ENCODE measurements at places on chromosomes 1 and 21.

DNA sequence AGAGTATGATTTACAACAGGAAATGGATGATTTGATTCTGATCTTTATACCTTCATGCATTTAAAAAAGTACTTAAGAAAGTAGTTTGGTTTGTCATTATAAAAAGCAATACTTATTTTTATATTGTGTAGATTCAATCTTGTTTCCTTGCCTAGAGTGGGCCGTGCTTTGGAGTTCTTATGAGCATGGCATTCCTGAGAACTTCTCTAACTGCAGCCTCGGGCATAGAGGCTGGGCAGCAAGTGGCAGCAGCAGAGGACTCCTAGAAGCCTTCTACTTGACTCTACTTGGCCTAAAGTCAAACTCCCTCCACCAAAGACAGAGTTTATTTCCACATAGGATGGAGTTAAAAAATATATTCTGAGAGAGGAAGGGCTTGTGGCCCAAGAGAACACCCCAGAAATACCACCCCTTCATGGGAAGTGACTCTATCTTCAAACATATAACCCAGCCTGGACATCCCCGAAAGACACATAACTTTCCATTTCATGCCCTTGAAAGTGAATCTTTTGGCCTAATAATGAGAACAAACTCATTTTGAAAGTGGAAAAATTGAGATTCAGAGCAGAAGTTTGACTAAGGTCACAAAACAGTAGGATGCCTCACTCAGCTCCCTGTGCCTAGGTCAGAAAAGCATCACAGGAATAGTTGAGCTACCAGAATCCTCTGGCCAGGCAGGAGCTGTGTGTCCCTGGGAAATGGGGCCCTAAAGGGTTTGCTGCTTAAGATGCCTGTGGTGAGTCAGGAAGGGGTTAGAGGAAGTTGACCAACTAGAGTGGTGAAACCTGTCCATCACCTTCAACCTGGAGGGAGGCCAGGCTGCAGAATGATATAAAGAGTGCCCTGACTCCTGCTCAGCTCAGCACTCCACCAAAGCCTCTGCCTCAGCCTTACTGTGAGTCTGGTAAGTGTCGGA is at the start of gene IVL:
Gene IVL (plus strand): TSS at position 861 of the 916 bp plus-strand sequence. CDS start 1,252 bp downstream, outside the sequence.
- no peak for DNase-seq

GRCh38 chr1:215523128-215523861 is 43.8 kb upstream of the KCTD3 start:
- no peak for DNase-seq

GRCh38 chr1:207051191-207051943 is at the start of gene YOD1:
TSS of gene YOD1 (minus strand) at chr1:207051208. CDS start at chr1:207051030, 178 bp downstream.
- no peak for DNase-seq

GRCh38 chr21:19368944-19369343 is 965.4 kb upstream of the TMPRSS15 start:
- DNase-seq, result no peak

- DNase-seq, result no peak
Observed at GRCh38 chr1:6294890-6295556, 34.1 kb upstream of the GPR153 start.

DNA sequence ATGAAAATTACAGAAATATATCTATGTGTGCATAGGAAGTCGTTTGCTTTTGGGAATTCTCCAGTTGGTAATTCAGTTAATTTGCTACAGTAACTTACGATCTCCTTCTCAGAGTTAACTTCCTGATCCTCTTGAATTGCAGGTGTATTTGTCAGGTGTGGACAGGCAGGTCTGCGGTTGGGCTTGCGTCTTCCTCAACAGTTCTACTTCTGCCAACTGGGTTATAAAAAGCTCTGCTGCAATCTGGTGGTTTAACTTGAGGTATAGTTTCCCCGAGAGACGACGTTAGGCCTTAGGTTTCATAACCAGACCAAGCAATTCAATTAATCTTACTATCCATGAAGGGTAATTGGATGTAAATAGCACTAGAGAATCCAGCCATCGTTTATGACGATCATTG is 88.2 kb downstream of the GABPA start:
- DNase-seq, result no peak

DNA sequence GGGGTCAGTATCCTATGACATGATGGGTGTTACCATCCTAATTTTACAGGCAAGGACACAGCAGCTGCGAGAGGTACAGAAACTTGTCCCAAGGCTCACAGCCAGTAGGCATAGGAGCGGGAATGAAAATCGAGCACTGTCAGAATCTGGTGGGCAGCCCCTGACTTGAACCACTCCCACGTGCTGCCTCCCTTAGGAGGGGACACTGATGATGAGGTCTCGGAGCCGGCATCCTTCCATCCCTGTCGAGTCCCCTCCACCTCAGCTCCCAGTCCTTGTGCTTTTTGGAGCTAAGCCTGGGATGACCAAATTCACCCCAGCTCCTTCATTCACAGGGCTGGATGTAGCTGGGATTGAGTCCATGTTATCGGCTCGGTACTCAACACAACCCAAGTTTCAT is 49.0 kb downstream of the B3GALT5 start:
- DNase-seq, result no peak

DNA sequence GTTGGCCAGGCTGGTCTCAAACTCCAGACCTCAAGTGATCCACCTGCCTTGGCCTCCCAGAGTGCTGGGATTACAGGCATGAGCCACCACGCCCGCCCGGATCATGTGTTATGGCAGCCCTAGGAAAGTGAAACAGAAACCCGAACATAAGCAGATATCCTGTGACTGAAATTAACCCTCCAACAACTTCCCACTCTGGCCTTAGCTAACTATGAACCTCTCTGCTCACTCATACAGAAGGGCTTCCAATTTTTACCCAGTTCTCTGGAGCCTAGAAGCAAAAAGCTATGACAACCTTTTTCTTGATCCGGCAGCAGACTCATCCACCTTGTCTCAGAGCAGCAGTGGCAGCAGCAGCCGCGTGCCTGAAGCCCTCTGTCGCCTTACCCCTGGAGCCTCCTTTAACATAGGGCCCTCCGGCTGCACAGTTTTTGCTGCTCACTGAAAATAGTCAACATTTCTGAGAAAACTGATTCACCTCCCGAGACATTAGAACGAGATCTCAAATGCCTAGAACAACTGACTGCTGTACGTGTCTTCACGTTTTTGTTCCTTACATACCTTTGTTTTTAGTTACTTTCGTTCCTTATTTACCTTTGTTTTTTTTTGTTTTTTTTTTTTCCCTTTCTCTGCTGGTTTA is 9.3 kb downstream of the CBR1 start:
- DNase-seq, result no peak

- no peak for DNase-seq
Observed at GRCh38 chr1:12634696-12635202, 9.1 kb upstream of the AADACL4 start.

GRCh38 chr21:33427051-33427450 is 23.8 kb downstream of the IFNGR2 start:
- DNase-seq, result no peak

GRCh38 chr1:162381941-162382750 is 618 bp downstream of the C1orf226 start:
- no peak for DNase-seq

DNA sequence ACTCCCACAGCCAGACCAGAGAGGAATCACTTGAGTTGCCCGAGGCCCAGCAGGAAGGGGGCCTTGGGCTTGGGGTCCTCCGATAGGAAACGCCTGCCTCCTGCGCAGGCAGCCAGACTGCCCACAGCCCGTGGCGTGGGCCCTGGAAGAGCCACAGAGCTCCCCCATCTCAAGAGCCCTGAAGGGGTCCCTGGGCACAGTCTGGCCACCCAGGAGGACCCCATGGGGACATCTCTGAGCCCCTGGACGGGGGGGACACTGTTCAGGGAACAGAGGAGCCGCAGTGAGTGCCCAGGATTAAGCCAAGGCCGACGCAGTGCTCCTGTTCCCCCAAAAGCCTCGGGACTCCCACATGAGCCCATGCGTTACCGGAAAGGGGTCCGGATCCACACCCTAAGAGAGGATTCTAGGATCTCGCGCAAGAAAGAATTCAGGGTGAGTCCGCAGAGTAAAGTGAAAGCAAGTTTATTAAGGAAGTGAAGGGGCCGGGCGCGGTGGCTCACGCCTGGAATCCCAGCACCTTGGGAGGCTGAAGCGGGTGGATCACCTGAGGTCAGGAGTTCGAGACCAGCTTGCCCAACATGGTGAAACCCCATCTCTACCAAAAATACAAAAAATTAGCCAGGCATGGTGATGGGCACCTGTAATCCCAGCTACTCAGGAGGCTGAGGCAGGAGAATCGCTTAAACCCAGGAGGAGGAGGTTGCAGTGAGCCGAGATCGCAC is 38.1 kb upstream of the LBR start:
- DNase-seq, result no peak

DNA sequence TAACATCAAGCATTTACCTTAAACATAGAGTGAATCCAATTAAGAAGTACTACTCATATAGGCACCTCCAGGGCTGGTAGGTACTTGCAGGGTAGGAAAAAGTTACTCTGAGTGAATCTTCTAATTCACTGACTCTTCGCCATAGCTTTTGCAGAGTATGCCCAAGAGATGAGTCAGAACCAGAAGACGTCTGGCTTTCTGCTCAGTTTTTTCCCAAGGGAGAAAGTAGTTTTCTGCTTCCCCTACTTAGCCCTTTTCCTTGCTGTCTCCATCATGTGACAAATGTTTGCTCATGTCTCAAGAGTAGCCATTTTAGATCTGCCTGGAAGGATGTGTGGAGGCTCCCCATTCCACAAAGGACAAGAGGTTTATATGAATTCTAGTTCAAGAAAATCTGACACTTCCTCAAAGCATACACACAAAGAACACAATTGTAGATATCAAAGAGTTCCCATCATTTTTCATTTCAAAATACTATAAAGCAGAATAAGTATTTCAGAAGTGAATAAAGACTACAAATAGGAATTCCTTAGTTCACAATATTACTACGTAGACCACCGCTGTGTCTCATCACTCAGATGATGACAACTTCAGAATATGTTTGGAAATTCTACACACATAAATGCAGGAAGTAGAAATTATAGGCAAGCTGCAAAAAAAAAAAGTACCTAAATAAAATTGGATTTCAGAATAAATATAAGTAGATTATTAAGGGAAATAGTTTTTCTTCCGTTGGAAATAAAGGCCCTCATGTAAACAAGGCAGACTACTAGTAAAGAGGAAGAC is 98.5 kb downstream of the ASH1L start:
- DNase-seq, result no peak

DNA sequence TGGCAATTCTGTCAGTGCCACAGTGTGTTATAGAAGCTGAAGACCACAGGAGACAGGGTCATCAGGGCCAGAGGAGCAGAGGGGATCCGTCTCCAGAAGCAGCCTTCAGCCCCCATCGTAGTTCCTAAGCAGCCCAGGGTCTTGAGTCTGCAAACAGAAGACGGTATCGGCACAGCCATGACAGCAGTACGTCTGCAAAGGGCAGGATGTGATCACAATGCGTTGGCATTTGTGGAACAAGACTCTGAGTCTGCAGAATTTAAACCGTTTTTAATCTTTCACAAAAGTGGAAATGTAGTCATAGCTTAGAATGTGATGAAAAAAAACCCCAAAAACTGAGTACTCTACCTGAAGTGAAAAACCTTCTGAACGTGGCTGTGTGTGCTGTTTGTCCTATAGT is 44.0 kb upstream of the SCCPDH start:
- DNase-seq, result no peak

- DNase-seq, result no peak
Observed at GRCh38 chr1:186218654-186219352, 156.2 kb downstream of the TPR start.

GRCh38 chr1:103170609-103171008 is 62.3 kb upstream of the COL11A1 start:
- DNase-seq, result no peak

GRCh38 chr1:19096990-19097389 is 113.1 kb downstream of the UBR4 start:
- no peak for DNase-seq

- DNase-seq, result no peak
Observed at GRCh38 chr1:47999097-47999496, 1.9 kb upstream of the TRABD2B start.

GRCh38 chr1:108034396-108034795 is 69.4 kb upstream of the VAV3 start:
- DNase-seq, result no peak

DNA sequence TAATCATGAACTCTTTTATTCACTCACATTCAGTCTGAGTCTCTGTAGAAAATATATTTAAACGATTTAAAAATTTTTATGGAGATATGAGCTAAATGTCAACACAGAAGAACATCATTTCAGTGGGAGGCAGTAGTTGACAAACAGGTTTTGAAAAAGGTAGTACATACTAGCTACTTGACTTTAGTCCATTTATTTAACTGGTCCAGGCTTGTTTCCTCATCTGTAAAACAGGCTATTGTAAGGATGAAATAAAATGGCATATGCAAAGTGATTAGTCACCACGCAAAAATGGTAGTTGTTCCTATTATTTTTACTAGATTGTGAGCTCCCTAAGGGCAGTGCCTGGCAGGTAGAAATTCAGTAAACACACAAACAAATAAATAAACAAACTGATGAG is 75.2 kb downstream of the NTPCR start:
- DNase-seq, result no peak

DNA sequence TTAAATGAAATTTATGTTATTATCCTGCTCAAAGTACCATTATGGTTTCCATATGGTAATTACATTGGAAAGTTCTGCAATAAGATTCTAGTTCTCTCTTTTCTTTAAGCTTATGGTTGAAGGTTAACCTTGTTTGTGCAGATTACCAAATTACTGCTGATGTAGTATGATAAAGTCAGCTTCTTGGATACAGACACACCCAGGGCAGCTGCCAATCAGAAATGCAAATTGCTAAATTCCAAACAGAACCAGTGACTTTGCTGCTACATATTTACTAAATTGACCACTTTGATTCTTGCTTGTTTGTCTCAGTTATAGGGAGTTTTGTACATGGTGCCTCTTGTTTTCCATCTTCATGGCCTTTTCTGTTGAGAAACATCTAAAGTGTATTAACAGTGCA is 26.5 kb downstream of the GNAT2 start:
- DNase-seq, result no peak

DNA sequence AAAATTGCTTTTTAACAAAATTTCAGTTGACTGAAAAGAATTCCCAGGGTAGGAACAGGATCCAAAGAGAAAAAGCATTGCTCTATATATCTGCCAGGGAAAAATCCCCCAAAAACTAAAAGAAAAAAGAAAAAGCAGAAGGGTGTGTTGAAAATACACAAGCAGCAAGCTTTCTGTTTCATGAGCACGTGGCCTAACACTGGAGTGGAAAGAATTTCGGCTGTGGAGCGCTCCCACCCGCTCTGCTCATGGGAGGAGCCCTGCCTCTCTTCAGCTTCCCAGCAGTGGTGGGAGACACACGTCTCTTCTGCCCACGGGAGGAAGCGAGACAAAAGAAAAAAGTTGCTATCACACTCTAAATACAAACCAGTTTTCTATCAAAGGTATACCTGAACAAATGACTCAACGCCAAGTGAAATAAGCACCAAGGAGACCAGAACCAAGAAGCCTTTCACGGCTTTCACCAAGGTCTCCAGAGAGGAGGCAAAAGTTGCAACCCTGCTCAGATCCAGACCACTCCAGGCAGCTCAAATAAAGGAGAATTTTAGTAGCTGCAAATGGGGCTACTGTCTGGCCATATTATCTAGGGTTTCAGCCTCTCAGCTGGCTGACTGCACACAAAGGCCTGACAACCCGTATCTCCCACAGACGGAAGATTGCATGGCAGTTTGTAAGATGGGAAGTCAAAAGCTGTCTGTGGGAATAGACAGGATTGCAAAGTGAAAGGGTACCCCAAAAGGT is 29.5 kb upstream of the ZNF496 start:
- DNase-seq, result no peak
